NAMALWA (cell line): ENCODE measurements at places on chromosomes 7 and 10.
A peak's percentile ranks its signal among the peaks of the same experiment; 100 is the strongest.

GRCh38 chr10:9786576-9786975 is 1231.1 kb upstream of the CELF2 start:
- no peak for DNase-seq

DNA sequence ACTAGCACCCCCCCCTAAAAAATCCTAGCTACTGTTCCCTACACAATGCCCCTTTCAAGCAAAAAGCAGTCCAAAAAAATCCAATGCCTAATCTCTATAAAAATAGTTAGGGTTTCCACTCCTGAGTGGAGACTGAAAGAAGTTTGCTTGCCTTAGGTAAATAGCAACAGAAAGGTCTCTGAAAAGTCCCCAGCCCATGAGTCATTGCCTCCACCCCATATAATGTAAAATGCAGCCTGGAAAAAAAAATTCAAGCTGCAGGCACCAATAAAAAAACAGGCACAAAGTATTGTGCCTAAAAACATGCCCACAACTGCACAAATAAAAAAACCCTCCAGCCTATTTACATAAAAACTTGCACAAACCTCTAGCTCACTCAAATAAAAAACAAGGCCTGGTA is 47.5 kb downstream of the ZNF680 start:
- DNase-seq = no peak

DNA sequence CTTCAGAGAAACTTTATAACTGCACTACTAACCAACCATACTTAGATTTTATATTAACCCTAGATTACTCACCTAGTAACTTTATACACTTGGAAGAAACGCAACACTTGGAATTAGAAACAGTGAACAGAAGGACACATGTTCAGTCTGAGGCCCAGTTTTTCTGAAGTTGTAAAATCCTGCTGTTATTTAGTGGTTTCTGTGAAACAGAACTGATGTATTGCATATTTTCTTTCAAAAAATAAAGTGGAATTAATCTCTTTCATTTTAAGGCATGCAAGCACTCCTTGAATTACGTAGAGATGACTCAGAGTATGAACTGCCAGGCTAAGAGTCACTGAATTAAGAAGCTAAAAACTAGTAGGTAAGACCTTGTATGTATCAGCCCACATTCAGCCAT is 215.8 kb downstream of the SKAP2 start:
- no peak for DNase-seq

DNA sequence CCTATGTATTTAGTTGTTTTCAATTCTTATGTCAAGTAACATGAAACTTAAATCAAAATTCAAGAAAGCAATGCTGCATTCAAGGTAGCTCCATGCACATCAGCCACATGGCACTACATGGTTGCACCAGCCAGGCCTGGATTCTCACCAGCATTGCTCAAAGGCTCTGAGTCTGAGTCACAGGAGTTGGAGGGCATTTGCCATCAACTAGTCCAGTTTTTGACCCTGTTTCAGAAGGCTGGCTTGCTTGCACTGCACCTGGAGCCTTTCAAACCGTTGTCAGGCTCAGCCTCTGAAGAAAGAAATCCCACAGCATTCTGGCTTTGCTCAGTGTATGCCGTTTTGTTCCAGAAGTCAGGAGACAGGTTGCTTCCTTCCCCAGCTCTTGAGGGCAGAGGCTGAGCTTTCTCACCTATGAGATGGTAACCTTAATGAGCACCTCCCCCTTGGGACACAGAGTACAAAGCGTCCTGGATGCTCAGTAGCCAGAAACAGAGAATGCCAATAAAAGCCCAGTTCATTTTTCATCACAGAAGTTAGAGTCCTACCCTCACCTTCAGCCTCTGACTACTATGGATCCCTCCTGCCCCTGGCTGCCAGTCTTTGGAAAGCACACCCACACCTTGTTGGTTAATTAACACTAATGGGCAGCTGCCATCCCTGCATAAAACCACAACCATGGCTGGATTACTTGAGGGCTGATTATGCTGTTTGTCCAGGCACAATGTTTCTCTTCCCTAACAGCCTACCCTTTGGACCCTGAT is 288.4 kb upstream of the LRRTM3 start:
- DNase-seq = no peak

- no peak for DNase-seq
These were observed 652 bp downstream of the HMX2 start for GRCh38 chr10:123148414-123149161.

DNA sequence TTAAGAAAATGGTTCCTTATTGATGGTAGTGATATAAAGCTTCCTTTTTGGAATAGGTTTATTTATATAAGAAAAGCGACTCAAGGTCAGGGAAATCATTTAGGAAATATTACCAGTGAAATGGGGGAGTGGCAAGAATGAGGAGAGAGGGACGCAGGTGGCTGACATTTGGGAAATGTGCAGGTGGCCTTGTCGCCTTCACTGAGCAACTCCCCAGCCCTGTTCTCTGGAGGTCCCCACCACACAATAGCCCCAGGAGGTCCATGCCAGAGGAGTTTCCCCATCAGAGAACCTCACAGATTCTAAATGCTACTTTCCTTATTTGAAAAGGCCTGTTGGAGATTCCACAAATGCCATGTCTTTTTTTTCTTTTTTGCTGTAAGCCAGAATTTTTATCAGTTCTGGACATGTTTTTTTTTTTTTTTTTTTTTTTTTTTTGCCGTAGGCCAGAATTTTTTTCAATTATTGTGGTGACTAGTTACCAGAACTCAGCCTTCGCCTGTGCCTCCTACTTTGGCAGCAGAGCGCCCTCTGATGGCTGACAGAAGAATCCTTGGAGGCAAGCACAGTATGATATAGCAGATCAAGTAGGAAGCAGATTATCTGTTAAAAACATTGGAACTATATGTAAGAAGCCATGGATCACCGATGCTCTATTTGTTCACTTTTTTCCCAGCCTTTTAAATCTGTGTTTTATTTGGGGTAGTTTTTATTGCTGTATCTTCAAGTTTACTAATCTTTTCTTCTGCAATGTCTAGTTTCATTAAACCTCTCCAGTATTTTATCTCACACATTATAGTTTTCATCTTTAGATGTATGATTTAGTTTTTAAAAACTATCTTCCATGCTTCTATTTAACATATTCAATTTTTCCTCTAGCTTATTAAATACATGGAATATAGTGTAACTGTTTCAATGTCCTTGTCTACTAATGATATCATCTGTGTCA is 18.6 kb downstream of the OPALIN start:
- DNase-seq = peak; percentile 90

- DNase-seq = no peak
These were observed 41.8 kb upstream of the TMEM213 start for GRCh38 chr7:138755842-138756590.

DNA sequence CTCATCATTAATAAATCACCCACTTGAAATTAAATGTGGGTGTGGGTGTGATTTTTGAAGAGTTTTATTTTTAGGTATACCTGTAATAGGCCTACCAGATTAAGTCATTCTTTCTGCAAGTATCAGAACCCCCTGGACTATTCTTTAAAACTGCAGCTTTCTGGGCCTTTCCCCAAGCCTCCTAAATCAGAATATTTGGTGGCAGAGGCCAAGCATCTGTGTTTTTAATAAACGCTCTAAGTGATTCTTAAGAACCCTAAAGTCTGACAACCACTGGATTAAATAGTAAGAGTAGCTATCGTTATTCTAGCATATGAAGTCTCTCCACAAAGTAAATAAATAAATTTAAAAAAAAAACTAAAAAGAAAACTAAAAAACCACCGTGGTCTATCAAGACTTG is 703.0 kb upstream of the NRP1 start:
- no peak for DNase-seq

- DNase-seq = no peak
These were observed 64.9 kb downstream of the USP6NL start for GRCh38 chr10:11546581-11546980.

DNA sequence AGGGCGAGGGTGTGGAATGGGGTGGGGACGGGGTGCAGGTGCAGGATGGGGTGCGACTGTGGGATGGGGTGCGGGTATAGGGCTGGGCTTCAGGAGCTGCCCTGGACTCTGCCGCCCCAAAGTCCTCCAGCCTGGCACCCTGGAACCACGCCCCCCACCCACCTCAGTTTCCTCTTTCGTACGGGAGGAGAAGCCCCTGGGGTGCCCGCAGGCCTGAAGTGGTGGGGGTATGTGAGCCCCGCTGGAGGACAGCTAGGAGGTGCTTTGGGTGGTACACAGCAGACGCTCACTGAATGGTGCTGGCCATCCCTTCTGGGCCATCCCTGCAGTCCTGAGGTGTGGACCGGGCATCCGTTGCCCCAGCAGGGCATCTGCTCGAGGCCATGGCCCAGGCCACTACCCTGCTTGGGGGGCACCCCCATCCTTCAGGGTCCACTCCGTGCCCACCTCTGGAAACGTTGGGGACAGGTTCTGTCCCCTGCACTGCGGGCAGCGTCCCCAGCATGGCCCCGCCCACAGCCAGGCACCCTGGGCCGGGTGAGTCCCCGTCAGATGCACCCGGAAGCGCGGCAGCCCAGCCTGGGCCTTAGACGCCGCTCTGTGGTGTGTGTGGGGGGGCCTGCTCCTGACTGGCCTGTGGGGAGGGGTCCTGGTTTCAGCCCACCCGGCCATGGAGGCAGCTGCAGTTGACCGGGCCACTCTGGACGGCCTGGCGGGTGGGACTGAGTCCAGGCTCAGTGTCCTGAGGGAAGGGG is 41.6 kb downstream of the UNCX start:
- DNase-seq = peak; percentile 17

GRCh38 chr10:117007080-117007479 is 2.1 kb upstream of the SHTN1 start:
- DNase-seq = no peak

DNA sequence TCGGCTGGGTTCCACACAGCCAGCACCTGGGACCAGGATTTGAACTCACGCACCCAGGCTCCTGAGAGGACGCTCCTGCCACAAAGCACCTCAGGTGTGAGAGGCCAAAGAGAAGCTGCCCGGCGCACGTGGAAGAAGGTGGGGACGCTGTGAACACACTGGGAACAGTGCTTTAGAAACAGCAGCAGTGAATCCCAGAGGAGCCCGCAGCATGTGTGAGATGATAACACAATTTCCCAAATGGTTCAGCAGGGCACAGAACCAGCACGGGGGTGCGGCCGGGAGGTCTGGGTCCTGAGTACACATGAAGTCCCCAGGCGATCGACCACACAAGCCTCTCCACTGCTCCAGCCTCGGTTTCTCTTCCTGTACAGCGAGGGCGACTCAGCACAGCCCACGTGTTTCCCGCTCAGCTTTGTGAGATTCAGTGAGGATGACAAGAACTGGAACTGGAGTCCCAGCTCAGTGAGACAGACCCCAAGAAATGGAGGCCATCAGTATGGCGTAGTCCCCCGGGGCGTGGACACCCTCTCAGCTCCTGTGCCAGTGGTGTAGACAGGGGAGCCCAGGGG is 188.3 kb downstream of the MAD1L1 start:
- no peak for DNase-seq

- DNase-seq = no peak
These were observed 139.5 kb downstream of the ST7 start for GRCh38 chr7:117092785-117093184.

DNA sequence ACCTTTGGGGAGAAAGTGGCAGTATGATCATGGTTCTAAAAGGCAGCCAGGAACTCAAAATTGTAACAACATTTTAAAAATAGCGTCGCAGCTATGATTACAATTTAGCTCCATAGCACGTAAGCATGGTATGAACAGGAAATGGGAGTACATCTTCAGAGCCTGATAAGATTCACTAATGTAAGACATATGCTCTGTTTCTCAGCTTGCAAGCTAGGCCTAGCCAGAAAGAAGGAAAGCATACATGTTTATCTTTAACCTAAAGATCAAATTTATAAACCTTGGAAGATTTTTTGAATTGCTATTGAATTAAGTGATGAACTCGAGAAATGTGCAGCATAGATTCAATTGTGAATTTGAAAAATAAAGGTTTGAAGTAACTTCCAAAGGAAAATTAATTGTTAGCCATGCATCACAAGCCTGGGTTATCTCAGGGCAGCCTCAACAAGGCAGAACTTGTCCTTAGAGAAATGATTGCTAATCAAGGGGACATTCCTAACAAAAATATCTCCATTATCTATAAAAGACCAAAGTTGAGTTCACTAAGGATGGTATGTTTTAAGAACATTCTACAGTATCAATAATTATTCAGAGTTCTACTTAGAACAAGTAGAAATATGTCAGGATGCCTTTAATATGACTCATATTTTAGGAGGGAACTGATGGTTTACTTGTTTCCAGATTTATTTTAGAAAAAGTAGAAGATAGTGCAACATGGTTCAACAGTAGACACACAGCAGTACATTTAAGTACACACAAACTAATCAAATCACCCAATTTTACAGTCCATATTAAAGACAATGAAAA is 38.8 kb upstream of the SEPTIN7 start:
- no peak for DNase-seq

DNA sequence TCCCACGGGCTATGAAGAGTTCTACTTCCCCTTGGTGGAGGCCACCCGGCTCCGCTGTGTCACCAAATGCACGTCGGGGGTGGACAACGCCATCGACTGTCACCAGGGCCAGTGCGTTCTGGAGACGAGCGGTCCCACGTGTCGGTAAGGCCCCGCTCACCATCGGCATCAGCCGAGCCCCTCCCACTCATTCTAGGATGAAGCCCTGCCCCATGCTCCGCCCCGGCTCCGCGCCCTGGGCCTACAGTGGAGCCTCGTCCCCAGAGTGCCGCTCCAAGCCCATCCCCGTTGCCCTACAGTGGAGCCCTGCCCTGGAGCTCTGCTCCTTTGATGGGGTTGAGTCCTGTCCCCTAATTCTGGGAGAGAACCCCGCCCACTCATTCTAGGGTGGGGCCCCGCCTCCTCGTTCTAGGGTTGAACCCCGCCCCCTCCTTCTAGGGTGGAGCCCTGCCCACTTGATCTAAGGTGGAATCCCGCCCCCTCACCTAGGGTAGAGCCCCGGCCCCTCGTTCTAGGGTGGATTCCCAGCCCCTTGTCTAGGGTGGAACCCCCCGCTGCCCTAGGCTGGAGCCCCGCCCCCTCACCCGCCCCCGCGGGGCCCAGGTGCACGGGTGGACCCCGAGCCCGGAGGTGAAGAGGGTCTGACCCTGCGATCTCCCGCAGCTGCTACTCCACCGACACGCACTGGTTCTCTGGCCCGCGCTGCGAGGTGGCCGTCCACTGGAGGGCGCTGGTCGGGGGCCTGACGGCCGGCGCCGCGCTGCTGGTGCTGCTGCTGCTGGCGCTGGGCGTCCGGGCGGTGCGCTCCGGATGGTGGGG is 3.4 kb upstream of the MUC12 start:
- peak; percentile 55 for DNase-seq

GRCh38 chr10:43211030-43211429 is 55.8 kb downstream of the RASGEF1A start:
- no peak for DNase-seq

DNA sequence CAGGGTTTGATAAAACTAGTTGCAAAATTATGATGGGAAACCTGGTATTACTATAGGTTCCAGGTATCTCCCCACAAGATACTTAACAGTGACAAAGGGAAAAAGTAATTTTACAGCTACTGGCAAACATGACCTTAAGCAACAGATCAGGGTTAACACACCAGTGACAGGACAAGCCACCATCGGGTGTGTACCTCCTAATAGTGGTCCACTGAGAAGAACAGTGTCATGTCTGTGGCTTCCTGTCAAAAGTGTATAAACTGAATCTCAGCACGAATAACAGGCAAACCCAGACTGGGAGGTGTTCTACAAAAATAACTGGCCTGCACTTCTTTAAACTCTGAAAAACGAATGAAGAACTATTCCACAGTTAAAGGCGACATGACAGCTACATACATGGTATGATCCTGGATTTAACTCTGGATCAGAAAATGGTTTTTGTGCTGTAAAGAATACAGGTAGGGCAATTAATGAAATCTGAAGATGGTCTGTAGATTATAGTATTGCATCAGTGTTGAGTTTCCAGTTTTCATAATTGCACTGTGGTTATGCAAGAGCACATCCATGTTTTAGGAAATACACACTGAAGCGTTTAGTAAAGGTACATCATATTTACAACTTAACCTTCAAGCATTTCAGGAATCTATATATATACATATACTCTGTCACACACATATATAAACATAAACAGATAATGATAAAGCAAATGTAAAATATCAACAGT is 32.0 kb upstream of the ARMS2 start:
- DNase-seq = no peak
